Head of caudate nucleus (tissue), 42 donors: ENCODE measurements at places on chromosomes 1 and 21.

DNA sequence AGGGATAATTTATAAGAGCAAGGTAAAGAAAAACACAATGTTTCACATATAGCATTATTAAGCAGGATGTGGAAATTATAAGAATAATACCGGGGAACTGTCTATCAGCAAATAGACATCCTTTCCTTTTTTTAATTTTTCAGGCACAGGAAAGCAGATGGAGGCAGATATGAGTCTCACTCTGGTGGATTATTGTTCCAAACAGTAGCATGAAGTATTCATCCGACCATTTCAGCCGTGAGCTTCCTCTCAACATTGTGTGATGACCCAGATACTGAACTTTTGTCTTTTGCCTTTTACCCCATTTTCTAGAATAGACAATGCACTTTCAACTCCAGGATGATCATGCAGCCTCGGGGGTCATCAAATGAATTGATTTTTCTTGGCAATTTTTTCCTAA, 599.8 kb downstream of the ADGRL2 start:
- DNase-seq, result no peak

- DNase-seq, result no peak
Observed at GRCh38 chr1:100542285-100542684, 4.3 kb downstream of the GPR88 start.

DNA sequence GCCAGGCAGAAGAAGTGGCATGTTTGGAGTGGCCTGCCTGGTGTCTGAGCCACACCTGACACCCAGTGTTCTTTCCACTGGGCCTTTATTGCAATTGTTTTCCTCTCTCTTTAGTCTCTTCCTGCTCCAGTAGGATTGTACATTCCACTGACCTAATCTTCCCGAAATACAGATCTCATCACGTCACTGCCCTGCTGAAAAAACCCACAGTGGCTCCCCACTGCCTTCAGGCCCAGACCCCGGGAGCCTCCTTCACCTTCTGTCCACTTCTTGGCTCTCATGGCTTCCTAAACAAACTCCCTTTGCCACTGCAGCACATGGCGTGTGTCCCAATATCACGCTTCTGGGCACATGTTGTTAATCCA, 25.3 kb upstream of the ATP5PO start:
- no peak for DNase-seq

DNA sequence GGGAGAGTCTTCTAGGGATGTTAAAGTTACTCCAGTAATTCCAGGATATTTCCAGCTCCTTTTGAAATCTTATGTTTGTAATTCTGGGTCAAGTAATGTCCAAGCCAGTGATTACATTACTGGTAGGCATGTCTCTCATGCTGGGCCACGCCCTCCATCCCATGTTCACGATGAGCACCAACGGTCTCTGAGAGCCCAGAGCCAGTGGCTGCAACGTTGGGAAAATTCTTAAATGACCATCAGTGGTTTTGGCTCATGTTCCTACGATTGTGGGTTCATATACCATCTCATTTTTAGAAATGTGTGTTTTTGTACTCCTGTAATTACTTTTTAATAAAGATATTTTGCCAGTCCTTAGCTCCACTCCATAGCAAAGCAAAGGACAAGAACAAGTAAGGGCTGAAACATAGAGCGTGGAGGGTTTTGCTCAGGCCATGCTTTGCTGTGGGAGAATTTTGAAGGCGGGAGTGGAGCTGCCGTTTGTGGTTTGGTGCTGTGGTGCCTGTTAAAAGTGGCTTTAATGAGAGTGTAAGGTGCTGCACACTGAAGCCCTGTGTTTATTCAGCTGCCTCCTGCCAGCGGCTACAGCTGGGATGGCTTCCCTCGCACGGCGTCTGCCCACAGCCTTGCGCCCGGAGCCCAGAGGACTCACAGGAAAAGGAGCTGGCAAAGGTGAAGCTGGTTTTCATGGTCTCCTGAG, 28.9 kb downstream of the VANGL1 start:
- DNase-seq, result no peak

DNA sequence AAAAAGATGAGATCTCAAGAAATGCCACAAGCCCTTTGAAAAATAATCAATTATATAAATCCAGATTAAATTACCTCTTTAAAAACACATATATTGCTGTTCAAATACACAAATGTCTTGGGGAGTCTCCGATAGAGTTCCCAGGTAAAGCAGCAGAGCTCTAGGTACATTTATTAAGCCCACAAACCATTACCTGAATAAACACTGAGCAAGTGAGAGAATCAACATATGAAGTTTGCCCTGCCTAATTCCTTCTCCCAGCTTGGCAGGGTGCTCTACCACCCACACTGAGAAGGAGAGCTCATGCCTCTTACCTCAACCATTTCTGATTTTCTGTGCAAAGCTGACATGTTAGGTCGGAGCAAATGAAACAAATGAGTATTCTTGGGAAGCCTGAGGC, 402.4 kb downstream of the KCNH1 start:
- DNase-seq, result peak; percentile 44

- DNase-seq, result peak; percentile 32
Observed at GRCh38 chr1:216632980-216633379, 90.2 kb downstream of the ESRRG start.

DNA sequence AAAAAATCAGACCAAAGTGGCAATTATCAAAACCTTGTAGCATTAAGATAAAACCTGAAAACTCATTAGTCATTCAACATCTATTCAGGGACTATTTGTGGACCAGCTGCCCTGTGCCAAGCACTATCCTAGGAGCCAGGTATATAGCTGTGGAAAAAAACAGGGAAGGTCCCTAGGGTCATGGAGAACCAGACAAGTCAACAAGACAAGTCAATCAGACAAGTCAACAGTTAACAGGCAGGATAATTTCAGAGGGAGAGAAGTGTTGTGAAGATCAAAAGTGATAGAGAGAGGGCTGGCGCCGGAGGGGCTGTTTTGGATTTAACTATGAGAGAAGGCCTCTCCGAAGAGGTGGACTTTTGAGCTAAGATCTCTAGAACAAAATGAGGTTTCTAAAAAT, 3.3 kb upstream of the ATP1A4 start:
- DNase-seq, result no peak

- DNase-seq, result no peak
Observed at GRCh38 chr1:87615901-87616300, 287.2 kb downstream of the LMO4 start.

- DNase-seq, result no peak
Observed at GRCh38 chr1:234871710-234872271, 256.8 kb downstream of the TOMM20 start.

GRCh38 chr1:85554630-85555327, 25.8 kb upstream of the CCN1 start:
- no peak for DNase-seq

- DNase-seq, result no peak
Observed at GRCh38 chr1:66143651-66144050, 351.0 kb downstream of the PDE4B start.

DNA sequence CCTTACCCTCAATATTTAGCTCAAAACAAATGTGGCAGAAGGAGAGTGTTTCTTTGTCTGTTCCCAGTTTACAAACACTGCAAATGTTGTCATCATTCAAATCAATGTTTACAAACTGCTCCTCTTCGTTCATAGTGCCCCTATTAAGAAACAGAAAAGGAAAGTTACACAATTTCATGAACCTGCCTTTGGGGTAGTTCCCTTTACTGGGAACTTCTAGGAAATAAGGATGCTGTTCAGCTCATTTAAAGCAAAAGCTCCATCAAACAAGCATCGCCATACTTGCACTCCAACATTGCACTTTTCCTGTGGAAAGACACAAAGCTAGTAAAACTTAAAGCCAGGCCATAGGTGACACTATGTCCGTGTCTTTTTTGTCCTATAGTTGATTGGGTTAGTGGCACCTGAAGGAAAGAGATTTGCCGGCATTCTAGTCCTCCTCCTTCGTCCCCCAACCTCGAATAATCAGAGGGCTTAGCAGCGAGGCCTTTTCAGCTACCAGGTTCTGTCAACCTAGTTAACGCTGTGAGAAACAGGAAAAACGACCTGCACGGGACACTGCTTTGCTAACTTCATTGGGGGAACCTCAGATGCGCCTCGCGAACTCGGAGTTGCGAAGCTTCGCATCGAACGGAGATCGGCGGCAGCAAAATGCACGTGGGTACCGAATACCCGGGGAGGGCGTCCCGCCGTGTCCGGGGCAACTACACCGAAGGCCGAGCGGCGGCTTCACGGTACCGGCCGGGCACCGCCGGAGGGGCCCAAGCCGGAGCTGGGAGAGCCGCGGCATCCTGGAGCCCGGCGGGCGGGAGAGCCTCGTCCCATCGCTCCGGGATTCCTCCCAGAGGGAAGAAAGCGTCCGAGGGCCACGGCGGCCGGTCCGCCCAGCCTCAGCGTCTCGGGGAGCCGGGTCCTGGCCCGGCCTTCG, 706 bp downstream of the C21orf91 start:
- peak; percentile 34 for DNase-seq

GRCh38 chr1:41751804-41752513, 166.8 kb downstream of the HIVEP3 start:
- DNase-seq, result no peak

- no peak for DNase-seq
Observed at GRCh38 chr1:21795075-21795474, 12.1 kb upstream of the USP48 start.

DNA sequence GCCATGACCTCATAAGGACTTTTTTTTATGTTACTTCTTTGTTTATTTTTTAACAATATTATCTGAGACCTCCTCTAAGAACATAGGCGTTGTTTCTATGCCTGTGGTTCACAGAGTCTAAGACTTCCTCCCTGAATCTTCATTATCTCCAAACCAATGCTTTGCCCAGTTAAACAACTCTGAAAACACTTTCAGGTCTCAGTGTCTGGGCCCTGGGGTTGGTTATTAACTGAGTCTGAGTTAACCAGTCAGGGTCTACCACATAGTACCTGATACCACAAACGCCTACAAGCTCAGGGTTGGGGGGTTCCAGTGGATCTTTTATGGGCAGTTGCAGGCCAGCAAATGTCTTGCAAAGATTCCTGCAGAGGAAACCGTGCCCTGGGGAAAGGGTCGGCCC, 138.2 kb downstream of the AJAP1 start:
- no peak for DNase-seq

GRCh38 chr1:14787604-14788003, 189.1 kb downstream of the KAZN start:
- DNase-seq, result no peak

- no peak for DNase-seq
Observed at GRCh38 chr1:1937549-1938275, 18.6 kb upstream of the TMEM52 start.

- DNase-seq, result peak; percentile 80
Observed at GRCh38 chr21:43718872-43719747, at the start of gene PDXK. Gene PDXK, plus strand, starts transcription at chr21:43719129. Its CDS starts 166 bp downstream, at chr21:43719295.

GRCh38 chr1:75531570-75531969, 79.3 kb downstream of the SLC44A5 start:
- no peak for DNase-seq

DNA sequence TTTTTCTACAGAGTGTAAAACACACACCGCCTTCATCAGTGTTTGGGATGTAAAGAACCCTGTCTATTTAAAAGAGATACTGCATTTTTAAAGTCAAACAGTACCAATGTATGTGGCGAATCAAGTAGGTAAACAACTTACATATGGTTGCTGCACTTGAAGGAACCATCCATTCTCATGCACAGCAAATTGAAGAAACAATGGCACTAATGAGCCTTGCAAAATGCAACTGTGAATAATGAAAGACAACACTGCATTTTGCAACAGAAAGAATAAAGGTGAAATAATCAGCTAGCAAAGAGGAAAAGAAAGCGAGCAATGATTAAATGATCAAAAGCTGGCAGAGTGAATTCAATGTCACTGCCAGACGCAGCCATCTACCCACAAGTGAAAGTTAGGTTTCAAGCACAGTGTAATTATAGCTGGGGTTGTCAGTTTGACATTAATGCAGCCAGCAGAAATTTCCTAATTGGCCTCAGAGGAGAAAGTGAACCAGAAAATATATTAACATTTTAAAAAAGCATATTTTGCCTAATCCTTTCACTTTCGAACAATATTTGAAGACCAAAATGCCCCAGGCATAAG, 10.9 kb upstream of the BARHL2 start:
- no peak for DNase-seq
